Keratinocyte (primary cell): ENCODE measurements at places on chromosomes 3 and 15.
A peak's percentile ranks its signal among the peaks of the same experiment; 100 is the strongest.

DNA sequence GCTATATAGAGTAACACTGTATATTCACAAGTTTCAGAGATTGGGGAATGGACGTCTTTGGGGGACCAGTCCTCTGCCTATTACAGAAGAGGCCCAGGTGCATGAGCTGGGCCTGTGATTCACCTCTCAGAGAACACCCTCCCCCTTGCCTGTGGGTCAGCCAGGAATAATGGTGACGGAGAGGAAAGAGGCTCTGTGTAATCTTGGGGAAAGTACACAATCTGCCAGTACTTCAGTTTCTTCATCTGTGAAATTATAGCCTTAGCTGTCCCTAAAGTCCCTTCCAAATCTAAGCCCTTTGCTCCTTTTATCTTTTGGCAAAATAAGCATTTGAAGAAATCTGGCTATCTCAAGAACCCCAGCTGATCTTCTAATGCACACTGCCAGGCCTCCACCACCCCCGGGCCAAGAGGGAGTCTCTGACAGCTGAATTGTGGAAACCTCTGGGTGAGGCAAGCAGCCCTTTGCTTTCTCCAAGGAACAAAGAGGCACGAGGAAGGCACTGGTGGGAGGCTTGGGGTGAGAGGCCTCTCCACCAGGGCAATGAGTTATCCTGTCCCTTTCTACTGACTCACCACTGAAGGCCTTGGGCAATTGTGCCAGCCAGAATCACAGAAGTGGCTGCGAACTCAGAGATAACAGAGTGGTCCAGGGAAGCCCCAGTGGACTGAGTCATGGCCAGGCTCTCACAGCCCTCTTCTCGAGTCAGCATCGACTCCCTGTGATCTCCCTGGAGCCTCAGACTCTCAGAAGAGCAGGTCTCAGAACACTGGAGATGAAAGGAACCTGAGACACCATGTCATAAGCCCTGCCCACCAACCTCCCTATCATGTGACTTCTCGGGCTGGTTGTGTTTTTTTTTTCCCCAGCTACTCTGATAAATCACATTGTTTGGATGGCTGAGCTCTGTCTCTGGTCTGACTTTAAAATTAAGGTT lies 31.8 kb downstream of the CCNL1 start:
- peak; percentile 91 for DNase-seq

DNA sequence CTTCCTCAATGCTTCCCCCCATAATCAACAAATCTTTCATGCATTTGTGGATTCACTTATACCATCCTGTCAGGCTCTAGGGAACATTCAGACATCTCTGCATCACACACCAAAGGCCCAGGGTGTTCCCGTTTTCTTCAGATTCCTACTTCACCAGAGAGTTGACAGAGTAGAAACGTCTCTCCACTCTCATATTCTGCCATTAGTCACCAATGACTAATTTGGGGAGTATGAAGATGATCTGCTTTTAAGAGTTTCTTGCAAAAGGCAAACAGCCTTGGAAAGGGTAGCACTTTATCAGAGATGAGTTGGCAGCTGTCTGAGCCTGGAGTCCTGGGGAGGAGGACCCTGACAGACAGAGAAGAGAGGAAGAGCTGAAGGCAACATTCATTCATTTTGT lies 55.8 kb upstream of the DGKG start:
- no peak for DNase-seq

DNA sequence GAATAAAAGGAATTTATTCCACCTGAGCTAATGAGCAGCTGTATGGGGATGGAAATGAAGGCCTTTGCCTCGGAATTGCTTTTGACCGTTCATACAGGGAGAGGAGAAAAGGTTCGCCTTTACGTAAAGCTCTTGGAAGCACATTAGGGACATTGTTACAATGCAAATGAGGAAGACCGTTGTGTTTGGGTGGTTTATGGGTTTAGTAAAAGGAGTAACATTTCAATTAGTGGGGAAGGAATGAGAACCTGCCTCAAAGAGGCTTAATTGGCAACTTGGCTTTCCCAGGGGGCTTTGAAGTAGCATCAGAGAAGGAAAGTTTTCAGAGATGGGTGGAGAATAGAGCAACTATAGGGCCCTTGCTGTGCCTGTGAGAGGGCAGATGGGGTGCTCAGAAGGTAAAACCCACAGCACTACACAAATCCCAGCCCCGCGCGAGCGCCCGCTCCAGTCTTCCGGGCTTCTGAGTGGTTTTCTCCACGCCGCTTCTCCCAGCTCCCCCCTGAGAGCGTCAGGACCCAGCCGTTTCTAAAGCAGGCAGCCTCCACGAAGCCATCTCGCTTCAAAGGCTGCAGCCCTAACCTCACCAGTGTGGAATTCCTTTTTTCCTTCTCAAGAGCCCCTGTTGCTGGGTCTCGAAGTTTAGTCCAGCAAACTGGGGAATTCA lies 192.0 kb upstream of the HES1 start:
- no peak for DNase-seq

DNA sequence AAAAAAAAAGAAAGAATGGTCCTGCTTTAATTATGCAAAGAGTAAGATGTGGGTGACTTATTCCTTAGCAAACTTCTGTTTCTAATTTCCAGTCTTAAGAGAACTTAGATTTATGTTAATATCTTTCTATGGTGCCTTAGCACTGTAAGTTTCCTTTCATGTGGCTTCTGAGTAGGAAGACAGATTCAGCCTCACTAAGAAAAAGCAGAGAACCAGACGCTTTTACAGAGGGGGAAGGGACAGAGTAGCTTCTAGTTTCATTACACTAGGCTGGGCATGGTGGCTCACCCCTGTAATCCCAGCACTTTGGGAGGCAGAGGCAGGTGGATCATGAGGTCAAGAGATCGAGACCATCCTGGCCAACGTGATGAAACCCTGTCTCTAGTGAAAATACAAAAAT lies 95.0 kb downstream of the DHX30 start:
- no peak for DNase-seq

DNA sequence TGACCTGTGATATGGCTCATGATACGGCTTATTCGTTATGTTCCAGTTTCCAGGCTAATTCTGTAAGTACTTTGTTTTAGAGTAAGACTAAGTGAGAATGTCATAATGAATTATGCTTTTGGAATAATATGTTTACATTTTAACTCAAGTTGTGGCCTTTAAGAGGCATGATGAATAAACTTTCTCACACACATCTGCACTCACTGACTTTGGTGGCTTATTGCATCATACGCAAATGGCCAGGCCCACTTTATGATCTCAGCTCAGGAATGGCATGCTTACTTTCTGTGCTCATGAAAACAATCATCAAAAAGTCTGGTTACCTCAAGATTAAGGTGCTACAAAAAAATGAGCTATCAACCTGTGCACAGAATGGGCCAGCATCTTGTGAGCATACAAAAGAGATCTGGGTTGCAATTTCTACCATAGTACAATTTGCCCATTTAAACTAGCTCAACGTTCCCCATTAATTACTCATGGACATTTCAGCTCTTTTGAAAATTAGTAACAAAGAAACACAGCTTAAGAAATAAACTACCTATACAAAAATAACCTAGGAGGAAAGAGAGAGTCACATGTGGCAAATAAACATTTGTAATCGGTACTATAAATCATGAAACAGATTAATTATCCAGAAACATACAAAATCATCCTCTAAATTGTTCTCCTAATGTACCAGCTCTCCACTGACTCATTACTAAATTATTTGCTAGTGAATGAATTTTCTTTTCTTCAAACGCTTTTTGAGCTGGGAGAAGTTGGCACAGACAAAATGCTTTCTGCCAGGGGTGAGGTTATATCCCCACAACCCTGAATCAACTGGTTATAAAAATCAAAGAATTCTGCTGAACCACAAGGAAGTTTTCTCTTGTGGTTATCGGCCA lies 439.0 kb upstream of the ADAMTS9 start:
- DNase-seq: peak; percentile 46

GRCh38 chr15:65986416-65986815 lies 117.1 kb downstream of the RAB11A start:
- DNase-seq: no peak

DNA sequence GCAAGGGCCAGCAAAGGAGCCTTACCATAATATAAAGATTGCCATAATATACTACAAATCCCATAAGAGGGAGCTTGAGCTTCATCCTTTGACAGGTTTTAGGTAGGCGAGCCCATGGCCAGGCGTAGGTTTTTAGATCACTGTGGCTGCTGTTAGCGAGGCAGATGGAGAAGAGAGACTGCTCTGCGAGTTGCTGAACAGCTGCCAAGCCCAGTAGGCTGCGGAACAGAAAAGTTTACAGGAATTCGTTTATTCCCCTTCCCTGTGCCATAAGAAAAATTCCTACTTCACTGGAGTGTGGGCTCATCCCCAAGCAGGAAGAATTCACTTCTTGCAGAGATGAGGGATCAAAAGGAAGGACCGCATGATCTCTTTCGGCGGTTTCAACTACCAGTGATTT lies 30.5 kb downstream of the TMED3 start:
- DNase-seq: no peak

GRCh38 chr15:76996076-76996525 lies 1.2 kb downstream of the PSTPIP1 start:
- DNase-seq: no peak

GRCh38 chr3:124200407-124200806 lies 208.5 kb upstream of the ROPN1 start:
- DNase-seq: no peak

DNA sequence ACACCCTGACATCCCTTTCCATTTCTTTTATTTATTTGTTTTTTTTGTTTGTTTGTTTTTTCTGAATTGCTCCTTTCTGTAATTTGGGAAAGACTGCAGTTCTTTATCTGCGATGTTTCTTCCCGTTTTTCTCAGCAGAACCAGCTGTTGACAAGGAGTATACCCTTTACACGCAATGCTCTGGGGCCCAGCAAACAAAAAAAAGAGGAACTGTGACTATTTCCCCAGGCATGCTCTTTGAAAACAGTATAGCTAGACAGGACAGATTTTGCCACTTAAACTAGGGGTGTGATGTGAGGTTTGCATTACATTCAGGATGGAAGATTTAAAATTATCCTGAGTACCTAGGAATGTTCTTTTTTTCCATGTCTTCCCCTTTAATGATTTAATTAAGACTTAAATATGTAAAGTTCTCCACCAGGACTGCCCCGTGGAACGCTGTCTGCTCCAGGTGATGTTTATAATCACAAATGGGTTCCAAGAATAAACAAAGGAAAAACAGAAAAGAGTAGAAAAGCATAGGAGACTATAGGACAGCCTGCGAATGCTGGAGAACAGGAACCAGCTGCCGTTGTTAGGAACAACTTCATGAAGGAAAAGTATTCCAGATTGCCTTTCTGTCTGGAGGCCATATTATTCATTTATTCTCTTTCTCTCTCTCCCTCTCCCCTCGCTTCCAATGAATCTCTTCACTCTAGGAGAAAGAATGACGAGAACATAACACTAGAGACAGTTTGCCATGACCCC lies 43.3 kb downstream of the TGFBR2 start:
- DNase-seq: no peak

DNA sequence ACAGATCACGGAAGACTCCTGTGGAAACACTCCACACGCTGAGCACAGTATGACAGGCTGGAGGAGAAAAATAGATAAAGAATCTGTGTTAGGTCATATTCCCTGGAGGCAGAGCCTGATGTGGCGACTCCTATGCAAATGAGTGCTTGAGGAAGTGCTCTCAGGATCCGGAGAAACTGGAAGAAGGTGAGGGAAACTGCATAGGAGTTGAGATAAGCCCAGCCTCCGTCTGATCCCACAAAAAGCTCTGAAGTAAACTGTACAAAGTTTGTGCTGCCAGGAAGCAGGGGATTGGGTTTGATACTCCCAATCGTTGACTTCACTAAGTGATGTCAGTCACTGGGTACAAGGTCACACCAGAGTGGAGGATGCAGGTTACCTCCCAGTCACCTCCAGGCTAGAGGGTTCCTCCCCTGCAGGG lies 33.4 kb downstream of the OSBPL10 start:
- no peak for DNase-seq
